ENCODE measurements at places on chromosomes 7 and 10.

DNA sequence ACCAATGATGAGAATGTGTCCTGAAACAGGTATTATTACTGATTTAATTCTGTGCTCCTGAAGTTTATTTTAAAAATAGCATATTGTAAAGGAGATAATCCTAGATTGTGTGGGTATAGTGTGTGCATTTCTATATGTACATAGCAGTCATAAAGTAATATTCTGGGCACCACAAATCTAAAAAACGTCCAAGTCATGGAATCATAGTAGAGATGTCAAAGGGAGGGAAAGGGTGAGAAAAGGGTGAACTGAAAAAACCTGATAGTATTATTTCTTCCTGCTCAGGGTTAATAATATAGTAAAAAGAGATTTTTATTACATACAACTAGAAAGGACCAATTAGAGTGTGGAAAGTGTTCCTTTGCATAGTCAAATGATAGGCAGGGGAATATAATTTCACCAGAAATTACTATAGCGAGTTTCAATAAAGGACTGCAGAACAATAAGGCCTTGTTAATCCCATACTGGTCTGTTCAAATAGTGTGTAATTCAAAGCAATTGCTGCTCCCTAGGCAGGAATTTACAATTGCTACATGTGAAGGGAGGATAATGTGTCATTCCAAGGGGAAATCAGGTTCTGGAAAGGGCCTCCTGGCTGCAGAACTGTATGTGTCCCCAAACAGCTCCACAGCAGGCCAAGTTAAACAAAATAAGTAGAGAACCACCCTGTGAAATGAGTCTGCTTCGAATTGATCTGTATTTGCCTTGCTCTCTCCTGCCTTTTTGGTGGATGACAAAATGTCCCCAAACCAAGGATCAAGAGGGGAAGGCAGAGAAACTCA, 42.5 kb upstream of the KMT2E start:
- no peak for DNase-seq

DNA sequence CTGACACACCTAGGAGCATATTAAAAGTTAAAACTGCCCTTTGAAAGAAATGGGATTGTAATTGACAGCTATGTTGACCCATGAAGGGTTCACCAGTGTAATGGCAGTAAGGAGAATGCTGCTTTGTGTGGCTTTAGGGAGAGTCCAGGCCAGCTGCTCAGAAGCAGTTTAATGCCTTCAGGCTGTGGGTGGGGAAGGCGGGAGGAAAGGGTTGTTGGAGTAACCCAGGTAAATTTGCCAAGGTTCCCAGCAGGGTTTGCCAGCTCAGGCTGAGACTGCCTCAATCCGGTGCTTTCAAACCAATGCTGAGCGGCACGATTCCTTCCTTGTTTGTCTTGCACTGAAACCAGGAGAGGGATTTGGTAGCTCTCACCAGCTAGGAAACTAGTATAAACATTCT, 637.2 kb downstream of the INHBA start:
- no peak for DNase-seq

GRCh38 chr10:77135555-77135954, 502.1 kb downstream of the KCNMA1 start:
- no peak for DNase-seq

DNA sequence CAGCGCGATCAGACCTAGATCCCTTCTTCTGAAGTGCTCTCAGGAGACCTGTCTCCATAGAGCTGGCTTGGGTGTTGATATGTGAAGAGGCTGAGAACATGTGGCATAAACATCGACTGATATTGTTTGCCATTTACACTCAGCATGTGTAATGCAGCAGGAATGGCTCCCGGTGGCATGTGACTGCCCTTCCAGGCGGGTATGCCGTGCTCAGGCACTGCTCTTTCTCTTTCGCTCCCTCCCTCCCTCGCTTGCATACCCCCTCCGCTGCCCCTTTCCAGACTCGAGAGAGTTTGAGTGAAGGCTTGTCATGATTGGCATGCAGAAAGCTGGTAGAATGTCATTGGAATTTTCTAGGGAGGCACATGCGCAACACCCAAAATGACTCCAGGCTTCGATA, 107.3 kb upstream of the PDCD4 start:
- DNase-seq: no peak

DNA sequence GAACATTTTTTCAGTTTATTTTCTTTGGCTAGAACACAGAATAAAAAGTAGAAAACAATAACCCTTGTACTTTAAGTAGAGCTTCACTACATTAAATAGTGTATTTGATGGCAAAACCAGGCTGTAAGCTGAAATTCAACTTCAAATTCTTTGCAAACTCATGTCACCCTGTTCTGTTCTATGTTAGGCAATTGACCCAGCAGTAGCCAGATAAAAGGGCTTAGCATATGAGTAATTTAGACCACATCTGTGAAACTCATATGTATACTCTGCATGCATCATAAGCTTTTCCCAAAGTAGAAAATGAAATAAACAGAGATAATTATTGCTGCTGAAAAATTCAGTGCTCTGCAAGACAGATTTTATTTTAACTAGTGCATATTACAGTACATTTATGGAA, 150.2 kb downstream of the GNAI1 start:
- DNase-seq: no peak

DNA sequence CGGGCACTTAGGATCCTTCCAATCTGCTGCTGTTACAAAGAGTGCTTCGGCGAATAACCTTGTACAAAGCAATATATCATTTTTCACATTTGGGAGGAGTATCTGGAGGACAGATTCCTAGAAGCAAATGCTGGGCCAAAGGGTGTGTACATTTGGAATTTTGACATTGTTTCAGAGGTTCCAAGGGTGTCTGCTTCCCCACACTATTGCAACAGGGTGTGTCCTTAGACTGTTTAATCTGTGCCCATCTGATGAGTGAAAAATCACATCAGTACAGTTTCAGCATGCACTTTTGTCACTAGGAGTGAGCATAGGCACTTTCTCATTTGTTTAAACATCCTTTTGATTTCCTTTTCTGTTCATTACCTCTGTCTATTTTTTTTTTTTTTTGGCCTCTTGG, 8.6 kb upstream of the ELFN1 start:
- no peak for DNase-seq

- no peak for DNase-seq
Measured at GRCh38 chr7:152876749-152877148, 117.2 kb downstream of the ACTR3B start.

DNA sequence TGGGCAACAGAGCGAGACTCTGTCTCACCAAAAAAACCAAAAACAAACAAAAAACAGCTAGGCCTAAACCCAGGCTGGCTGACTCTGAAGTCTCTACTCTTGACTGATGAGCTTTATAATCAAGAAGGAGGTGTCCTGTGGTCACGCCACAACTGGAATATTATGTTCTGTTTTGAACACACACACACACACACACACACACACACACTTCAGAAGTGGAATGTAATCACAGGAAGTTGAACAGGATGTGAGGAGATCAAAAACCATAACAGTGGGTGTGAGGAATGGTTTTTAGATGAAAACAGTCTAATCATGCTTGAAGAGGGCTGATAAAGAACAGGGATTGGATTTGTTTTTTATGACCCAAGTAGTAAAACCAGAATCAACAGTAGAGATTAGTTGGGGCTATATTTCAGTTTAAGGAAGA, 51.1 kb upstream of the IL6 start:
- no peak for DNase-seq

GRCh38 chr10:122233857-122234348, 37.2 kb upstream of the BTBD16 start:
- peak; percentile 57 for DNase-seq

DNA sequence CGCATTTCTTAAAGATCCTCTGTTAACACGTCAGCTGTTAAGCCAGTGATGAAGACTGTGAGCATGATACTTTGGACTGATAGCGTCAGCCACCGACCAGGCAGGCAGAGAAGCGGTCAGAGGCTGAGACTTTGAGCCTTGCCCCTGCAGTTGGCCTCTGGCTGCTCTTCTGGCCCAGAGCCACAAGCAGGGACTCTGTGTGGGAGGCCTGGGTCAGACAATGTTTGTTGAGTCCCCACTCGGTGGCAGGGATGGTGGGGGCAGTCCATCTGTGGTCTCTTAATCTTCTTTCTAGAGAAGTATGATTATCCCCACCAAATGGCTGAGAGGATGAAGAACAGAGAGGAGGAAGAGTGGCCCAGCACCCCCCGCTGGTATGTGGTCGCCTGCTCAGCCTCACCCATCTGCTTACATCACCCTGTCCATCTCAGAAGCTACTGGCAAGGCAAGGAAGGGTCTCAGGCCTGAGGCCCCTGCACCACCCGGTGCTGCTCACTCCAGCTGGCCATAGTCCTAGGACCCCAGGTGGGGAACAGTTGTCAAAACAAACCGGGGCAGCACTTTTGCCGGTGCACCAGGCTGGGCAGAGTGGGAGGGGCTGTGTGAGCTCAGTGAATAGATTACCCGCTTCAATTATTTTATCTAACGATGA, 202.9 kb downstream of the GRID1 start:
- no peak for DNase-seq

- no peak for DNase-seq
Measured at GRCh38 chr7:14403587-14403986, 414.1 kb upstream of the ETV1 start.

- no peak for DNase-seq
Measured at GRCh38 chr10:51792678-51793077, 93.3 kb upstream of the CSTF2T start.

GRCh38 chr7:27154369-27154768, 2.0 kb upstream of the HOXA3 start:
- no peak for DNase-seq

DNA sequence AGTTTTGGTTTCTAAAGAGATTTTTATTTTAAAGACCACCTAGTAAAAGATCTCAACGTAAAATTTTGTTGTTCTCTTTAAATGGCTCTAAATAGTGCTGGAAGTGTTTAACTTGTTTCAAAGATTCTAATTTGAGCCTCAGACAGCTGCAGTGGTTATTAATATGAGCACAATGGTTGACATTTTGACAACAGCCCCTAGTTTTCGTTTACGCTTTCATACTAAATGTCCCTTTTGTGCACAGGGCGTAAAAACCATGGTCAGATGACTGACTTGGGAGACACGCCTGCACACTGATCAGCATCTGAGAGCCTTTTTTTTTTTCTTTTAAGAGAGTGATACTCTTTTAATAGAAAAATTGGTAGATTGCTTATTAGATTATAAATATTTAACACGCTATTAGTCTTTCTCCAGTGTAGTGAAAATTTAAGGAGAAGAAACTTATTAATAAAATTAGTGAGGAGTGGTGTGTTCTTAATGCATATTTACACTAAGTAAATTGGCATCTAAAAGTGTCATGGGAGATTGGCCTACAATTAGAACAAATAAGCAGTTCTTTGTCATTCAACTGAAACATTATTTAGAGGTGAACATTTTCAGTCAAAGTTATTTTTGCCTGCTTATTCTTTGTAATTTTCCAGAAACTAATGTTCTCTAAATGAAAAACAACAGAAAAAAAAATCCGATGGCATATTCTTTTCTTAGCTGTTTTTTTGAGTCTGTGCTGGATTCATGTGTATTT, 182.8 kb upstream of the PHYHIPL start:
- DNase-seq: no peak

GRCh38 chr10:16893664-16894063, 76.4 kb upstream of the RSU1 start:
- DNase-seq: no peak

- peak; percentile 64 for DNase-seq
Measured at GRCh38 chr7:116500078-116500853, 728 bp downstream of the CAV2 start.

- DNase-seq: no peak
Measured at GRCh38 chr10:115558252-115558651, 465.1 kb downstream of the ATRNL1 start.

DNA sequence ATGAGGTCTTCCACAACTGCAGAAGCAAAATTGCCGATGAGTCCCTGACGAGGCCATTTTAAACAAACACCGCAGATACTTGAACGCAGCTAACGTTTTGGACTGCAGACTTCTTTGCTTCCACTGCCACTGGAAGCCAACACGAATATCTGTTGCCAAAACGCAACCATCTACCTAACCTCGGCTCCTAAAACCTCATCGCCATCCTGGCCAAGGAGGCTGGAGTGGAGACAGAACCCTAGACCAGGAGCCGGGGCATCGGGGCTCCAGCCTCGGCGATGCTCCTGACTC, 493 bp downstream of the WDR91 start:
- DNase-seq: no peak

- DNase-seq: peak; percentile 84
Measured at GRCh38 chr10:117503244-117504205, 39.0 kb upstream of the EMX2 start.

DNA sequence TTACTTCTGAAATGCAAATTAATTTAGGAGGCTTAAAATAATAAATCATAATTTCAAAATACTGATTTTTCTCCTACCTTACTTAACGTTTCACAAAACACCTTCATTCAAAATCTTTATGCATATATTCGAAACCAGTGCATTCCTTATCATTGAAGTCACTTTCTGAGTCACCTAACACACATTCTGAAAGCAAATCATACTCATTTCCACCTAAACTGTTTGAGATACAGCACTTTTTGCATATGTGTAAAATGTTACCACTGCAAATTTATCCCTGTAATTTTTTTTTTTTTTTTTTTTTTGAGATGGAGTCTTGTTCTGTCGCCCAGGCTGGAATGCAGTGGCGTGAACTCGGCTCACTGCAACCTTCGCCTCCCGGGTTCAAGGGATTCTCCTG, 15.7 kb downstream of the PPP3CB start:
- DNase-seq: no peak

DNA sequence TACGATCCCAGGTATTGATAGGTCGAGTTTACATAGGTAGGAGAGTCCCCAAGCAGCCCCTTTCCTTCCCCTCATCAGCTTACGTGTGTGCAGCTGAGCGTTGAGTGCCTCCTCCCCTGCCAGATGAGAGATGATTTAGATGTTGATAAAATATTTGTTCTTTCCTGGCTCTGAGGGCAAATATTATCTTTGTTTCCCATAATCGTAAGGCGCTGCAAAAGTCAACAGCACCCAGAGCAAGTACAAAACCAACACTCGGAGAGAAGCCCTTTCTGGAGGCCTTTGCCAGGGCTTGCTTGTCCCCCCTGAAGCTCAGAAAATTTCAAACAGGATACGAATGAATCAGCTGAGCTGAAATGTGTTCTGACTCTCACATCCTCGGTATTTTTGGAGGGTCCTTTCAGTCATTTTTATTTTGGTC, 683.2 kb downstream of the LRMDA start:
- DNase-seq: no peak

Data from SJCRH30 (cell line).